ENCODE measurements at places on chromosomes 1 and 21.

GRCh38 chr1:161719325-161719611 lies 2.1 kb upstream of the FCRLB start:
- no peak for DNase-seq

DNA sequence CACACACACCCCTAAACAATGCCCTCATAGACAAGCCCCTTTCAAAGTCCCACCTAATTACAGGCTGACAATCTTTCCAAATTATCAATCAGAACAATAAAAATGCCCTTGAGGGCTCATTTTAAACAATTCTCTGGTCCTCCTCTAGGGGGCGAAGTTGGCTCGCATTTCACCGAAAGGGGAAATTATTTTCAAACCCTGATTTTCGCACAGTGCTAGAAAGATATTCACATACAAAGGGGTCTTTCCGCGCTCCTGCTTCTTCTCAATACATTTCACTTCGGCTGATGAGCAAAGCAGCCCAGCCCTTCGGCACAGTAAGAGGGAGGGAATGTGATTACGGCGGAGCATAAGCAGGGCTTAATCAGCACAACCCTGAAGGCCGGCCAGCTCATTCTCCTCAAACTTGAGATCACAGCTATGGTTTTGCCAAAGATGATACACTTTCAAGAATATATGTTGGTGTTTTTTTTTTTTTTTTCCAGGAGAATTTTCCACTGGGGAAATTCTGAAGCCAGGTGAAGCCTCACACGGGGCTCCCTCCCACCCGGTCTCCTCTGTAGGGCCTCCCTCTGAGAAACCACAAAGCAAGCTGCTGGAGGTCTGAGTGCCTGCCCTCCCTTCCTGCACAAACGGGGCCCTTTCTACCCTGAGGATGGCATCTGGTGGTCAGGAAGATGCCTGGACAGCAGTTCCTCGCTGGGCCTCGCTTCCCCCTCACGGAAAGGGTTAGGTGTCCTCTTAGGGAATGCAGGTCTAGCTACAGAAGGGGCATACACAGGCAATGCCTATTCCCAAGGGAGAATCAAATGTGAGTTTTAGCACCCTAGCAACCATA lies 66.9 kb downstream of the GNG12 start:
- DNase-seq = no peak

- DNase-seq = no peak
Observed at GRCh38 chr1:30381671-30382365, 341.6 kb downstream of the MATN1 start.

DNA sequence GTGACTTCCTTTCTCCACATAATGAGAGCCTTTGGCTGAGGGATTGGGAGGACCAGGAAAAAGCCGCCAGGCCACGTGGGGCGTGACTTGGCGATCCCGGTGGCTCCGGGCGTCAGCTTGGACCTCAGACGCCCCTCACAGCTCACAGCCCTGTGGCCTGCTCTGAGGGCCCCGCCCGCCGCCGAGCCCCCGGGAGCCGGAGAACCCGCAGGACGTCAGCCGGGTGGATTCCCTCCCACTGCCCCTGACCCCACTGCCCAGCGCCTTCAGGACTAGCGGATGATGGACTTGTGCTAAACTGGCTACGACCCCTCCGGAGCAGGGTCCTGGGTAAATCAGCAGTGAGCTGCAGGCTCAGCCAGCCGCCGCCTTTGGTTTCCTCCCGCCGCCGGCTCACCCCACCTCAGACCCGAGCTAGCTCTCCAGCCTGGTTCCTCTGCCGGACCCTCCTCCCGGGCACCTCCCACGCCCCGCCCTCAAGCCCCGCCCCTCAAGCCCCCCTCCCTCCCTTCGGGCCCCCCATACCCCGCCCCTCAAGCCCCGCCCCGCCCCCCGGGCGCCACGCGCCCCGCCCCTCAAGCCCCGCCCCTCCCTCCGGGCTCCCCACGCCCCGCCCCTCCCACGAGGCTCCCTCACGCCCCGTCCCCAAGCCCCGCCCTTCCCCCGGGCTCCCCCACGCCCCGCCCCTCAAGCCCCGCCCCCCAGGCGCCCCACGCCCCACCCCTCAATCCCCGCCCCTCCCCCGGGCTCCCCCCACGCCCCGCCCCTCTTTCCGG lies 10.0 kb upstream of the FAAP20 start:
- no peak for DNase-seq

DNA sequence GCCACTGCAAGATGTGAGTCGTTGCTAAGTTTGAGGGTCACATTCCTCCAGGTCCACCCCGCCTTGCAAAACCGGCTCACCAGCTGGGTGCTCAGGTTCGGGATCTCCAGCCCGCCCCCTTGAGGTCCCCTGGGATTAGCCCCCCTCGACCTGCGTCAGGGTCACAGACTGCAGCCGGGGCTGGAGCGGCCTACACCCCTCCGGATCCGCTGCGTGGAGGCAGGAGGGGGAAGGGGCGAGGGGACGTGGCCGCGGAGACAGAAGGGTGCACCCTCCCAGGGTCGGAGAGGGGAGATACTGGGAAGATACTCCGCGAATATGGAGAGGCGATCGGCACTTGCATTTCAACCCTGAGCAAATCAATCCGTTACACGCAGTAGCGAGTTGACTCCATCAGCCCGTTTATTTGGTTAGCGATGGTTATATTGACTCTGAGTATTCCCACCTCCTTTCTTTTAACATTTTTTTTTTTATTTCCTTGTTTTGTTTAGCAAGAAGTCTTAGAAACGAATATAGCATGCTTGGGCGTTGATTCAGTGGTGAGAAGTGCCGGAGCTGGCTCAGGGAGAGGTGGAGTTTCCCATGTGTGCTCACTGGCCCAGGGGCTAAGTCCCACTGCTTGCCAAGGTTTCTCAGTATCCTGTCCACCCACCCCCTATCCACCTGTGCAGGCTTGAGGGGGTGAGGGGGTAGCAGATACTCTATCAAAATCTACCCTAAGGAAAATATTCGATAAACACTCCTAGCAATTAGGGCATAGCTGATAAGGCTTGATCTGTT lies 997 bp downstream of the IFNAR2 start:
- no peak for DNase-seq

DNA sequence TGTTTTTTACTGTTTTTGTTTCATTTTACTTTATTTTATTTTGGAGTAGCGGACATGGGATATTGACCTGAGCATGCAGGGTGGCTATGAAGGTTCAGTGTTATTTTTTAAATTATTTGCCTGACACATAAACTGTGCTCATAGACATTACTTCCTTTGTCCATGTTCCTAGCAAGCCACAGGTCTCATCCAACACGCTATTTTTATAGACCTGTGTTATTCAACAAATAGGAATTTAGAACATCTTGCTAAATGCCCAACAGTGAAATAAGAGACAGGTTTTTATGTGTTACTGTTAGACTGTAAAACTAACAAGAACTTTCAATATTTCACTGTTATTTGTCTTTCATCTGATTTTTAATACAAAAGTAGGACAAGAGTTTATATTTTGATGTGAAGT lies 756.4 kb downstream of the KCNT2 start:
- DNase-seq = no peak

DNA sequence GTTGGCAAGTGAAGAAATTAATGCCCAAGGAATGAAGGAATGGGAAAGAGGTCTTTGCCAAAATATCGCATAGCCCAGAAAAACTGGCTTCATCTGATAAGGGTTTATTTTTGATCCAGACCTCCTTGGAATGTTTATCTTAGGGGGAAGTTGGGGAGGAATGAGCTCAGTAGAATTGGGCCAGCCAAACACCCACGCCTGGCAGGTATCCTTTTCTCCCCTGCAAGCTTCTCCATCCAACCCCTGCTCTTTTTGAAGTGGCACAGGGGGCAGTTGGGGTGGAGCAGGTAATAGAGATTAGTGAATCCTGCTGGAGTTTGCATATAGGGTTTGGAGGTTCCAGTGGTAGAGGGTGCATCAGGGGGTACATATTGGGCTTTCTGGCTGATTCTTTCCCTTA lies 21.1 kb downstream of the INTS3 start:
- no peak for DNase-seq

GRCh38 chr1:205144751-205145150 lies 23.0 kb upstream of the RBBP5 start:
- no peak for DNase-seq

DNA sequence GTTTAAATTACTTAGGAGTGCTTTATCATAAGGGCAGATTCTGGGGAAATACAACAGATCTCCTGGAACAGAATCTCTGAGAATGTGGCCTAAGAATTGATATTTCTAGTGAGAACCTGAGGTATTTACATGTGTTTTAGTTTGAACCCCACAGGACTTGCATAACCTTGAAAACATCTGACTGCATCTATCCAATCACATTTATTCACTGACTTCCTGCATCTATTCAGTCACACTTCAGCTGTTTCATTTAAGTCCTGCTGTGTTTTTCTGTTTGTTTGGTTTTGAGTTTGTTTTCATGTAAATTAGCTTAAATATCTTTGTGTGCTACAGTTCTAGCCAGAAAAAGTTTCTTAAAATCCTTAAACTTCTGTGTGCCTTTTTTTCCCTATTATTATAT lies 1260.7 kb downstream of the PLA2G4A start:
- no peak for DNase-seq

GRCh38 chr1:13622446-13622845 lies 38.8 kb downstream of the PDPN start:
- no peak for DNase-seq

All from stimulated activated CD8-positive, alpha-beta memory T cell treated with anti-CD3 and anti-CD28 coated beads, Interleukin-4, amount 100 ng/mL, for 1 hour (primary cell).